ENCODE measurements at places on chromosomes 4 and X.

DNA sequence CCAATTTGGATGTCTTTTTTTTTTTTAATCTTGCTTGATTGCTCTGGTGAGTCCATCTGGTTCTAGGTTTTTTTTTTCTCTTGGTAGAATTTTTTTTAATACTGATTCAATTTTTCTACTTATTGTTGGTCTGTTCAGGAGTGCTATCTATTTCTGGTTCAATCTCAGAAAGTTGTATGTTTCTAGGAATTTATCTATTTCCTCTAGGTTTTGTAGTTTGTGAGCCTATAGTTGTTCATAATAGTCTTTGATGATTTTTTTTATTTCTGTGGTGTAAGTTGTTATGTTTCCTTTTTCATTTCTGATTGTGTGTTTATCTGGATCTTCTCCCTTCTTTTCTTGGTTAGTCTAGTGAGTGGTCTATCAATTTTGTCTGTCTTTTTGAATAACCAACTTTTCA, 129.6 kb downstream of the FAM13A start:
- no peak for DNase-seq

- DNase-seq: no peak
Measured at GRCh38 chr4:186932196-186932595, 208.5 kb upstream of the FAT1 start.

GRCh38 chr4:61246034-61246433, 45.9 kb downstream of the ADGRL3 start:
- no peak for DNase-seq

DNA sequence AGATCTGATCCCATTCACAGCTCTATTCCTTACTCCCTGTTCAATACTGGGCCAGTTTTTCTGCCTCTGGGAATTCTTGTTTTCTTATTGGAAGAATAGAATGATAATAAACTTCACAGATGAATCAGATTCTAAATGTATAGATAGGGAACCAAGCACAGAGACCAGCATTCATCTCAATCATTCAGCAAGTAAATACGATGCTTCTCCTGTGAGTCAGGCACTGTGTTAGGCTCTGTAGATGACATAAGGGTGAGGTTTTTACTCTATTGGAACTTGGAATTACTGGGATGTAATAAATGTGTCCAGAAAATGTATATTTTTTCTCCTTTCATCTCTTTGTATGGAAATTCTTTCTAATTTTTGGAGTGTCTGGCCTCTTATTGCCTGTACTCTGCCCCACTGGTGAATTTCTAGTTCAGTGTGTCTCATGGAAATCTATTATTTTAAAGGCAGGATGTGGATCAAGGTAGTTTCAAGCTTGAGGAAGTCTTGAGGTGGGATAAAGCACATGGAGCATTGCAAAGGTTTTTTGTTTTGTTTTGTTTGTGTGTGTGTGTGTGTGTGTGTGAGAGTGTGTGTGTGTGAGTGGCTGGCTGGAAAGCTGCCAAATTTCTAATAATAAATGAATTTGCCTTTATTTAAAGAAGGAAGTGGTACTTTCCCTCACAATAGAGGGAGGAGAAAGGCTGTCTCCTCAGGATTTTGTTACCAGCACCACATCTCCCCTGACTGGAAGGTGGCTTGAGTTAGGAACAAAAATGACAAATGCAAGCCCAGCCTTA, 117.9 kb upstream of the HS3ST1 start:
- DNase-seq: no peak

- no peak for DNase-seq
Measured at GRCh38 chrX:147850875-147851274, 60.8 kb upstream of the FMR1 start.

DNA sequence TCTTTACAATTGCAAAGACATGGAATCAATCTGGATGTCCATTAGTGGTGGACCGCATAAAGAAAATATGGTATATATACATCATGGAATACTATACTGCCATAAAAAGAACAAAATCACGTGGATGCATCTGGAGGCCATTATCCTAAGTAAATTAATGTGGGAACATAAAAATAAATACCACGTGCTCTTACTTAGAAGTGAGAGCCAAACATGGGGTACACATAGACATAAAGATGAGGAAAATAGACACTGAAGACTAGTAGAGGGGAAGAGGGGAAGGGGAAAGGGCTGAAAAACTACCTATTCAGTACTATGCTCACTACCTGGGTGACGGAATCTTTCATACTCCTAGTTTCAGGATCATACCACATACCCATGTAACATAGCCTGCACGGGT, 179.3 kb upstream of the TECRL start:
- no peak for DNase-seq

GRCh38 chr4:155999725-156000124, 46.1 kb upstream of the CTSO start:
- DNase-seq: no peak

- no peak for DNase-seq
Measured at GRCh38 chr4:147590249-147590920, 26.8 kb upstream of the TMEM184C start.

DNA sequence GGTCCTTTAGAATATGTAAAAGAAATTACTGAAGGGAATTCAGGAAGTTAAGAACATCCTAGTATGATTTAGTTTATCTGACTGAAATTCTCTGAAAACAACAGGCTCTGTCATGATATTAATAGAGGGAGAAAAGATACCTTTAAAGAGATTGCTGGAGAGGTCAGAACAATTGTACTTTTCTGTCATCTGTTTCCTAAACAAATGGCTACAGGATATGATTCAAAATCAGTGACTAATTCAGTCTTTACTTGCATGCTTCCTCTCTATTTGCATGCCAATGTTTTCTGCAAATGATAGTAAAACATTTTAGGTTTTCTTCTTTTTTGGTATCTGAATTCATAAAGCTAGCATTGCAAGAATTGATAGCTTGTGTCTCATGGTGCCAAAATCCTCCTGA, 616.7 kb upstream of the PCDH7 start:
- no peak for DNase-seq

GRCh38 chrX:38018766-38019425, 12.5 kb downstream of the SYTL5 start:
- no peak for DNase-seq

DNA sequence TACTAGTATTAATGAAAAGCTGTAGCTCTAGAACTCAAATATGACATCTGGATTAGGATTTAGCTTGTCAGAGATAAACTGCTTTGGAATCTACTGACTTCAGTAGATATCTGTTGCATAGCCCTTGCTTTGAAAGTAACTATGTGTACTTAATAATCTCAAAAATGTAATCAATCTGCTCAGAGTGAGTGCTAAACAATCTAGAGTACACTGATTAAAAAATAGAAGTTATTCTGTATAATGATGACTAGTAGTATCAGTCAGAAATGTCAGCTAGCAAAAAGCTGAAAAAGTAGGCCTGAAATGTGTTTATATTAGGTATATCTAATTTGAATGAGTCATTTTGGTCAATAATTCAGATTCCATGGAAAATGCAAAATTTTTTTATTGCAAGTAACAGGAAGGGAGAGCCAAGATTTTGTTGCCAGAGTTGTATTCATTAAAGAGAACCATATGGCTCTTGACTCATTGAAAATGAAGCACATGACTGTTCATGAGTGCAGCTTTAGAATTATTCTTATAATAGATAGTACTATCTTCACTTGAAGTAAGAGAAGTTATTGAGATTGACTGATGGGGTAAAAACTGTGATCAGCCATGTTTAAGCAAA, 20.0 kb downstream of the CLCN3 start:
- DNase-seq: no peak

DNA sequence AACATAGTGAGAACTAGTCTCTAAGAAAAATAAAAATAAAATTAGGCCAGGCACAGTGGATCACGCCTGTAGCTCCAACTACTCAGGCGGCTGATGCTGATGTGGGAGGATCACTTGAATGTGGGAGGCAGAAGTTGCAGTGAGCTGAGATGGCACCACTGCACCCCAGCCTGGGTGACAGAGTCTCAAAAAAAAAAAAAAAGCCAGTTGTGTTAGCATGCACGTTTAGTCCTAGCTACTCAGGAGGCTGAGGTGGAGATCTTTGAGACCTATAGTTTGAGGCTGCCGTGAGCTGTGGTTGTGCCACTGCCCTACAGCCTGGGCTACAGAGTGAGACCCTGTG, 2.5 kb downstream of the DCK start:
- no peak for DNase-seq

DNA sequence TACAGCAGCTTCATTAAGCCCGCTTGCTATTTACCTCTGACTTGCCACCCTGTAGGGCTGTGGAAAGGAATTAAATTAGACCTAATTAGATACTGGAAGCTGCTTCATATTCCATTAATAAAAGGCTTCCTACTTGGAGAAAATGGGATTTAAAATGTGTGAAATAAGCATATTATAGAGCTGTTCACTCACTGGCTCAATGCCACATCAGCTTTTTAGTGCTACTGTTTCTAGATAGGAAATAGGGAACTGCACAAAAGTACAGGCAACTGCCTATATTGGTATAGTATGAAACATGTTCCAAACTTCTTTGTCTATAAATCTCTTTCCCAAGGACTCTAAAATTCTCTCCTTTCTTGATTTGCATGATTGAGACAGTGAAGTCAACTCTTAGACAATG, 407.9 kb upstream of the AADAT start:
- DNase-seq: no peak

- DNase-seq: no peak
Measured at GRCh38 chr4:146029939-146030710, 91.5 kb upstream of the ZNF827 start.

DNA sequence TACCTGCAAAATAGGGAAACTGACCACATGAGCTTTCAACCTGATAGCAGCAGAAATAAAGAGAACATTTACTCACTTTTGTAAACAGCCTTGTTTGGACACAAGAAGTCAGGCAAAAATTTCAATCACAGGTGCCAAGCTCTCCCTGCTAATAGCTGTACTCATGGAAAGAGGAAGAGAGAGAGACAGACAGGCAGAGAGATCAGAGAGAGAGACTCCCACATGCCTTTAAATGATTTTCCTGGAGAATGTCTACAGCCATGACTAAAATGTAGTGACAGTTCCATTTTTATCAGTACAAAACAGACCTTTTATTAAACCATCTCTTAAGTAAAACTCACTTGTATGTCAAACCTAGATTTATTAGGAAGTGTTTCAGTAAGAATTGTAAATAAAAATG, 752.9 kb downstream of the TRAM1L1 start:
- DNase-seq: no peak

DNA sequence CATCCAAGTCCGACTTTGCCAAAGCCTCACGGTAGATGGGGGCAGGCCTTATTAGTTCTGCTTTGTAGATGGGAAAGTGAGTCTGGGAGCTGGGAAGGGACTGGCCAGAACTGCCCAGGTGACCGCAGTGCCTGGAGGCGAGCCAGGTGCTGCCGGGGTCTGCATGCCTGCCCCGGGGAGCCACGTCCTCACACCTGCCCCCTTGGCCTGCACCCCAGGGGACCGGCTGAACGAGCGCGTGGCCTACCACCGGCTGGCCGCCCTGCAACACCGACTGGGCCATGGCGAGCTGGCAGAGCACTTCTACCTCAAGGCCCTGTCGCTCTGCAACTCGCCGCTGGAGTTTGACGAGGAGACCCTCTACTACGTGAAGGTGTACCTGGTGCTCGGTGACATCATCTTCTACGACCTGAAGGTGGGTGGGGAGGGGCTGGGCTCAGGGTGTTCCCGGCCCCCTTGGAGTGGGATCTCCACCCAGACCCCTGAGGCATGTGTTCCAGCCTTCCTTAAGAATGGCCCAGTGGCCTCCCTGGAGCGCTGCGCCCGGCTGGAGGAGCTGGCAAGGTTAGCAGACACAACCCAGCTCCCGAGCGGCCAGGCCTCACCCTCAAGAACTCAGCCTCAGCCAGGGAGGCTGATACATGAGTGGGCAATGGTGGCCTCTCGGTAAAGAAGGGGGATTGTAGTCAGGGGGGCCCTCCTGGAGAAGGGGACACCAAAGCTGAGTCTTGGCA, 32.1 kb upstream of the HTRA3 start:
- no peak for DNase-seq

DNA sequence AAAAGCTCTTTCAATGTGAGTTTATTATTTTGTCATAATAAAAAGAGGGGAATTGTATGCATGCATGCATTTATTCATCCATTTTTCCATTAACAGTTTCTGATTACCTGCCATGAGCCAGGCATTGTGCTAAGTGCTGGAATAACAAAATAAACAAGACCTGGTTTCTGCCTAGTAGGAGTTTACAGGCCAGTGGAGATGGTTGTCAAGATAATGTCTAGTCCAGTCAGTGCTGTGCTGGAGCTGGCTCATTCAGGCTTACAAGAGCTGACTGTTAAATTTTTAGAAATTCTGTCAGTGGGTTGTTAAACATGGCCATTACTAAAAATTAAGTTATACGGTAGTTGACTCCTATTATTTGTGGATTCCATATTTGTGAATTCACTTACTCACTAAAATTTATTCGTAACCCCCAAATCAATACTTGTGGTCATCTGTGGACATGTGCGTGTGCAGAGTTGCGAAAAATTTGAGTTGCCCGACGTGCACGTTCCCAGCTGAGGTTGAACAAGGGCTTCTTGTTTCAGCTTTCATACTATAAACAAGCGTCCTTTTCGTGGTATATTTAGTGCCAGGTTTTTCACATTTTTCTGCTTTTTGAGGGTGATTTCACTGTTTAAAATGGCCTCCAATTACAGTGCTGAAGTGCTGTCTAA, 172.3 kb upstream of the RPS6KA3 start:
- no peak for DNase-seq

DNA sequence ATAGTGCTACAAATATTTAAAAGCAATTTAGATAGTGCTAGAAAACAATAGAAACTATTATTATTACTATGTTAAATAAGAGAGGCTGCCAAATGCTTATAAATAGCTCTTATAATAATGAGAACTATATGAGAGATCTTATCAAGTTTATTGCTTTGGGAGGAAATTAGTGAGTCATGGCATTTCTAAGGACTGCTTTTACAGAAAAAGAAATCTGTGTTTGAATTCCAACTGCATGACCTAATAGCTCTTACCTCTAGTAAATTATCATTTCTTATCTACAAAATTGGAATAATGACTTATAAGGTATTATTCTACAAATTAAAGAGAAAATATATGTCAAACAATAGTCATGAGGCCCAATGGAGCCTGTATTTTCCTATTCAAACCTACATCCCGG, 177.2 kb downstream of the GABRG1 start:
- no peak for DNase-seq

DNA sequence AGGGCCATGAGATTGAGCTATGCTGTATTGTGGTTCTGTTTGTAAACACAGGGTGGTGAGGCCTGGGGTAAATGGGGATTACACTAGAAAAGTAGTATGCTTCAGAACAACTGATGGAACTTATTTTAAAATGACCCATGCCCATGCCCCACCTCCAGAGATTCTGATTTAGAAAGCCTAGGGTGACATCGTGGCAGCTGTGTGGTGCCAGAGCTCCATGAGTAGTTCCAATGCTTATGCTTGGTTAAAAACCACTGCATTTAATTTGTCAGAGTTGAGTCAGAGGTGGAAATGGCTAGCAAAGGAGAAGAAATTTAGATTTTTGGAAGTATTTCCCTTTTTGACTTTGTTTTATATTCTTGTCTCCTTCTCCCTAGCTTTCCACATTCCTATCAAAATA, 63.4 kb upstream of the PDE5A start:
- DNase-seq: no peak

Data from T-helper 22 cell (primary cell).